ENCODE measurements at places on chromosomes 6 and 20.
A peak's percentile ranks its signal among the peaks of the same experiment; 100 is the strongest.

GRCh38 chr6:122322824-122323223 lies 76.6 kb upstream of the HSF2 start:
- DNase-seq, result no peak

DNA sequence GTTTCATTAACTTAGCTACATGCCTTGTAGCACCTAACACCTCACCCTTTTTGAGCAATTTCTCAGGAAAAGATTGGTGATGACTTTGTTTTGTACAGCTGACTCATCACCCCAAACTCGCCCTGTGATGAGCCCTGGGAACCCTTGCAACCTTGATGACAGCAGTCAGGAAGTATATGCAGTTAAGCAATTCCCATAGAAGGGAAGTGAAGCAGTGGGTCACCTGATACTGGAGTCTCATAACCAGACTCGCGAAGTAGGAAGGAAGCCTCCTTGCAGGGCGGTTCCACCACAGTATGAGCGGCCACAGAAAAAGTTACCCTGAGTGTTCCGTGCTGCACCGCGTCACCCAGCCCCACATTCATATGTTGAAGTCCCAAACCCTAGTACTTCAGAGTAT lies 82.0 kb upstream of the EDN1 start:
- DNase-seq, result no peak

- DNase-seq, result no peak
Measured at GRCh38 chr20:60484316-60484715, 526.1 kb downstream of the CDH26 start.

GRCh38 chr6:71478834-71479541 lies 190.4 kb downstream of the OGFRL1 start:
- DNase-seq, result no peak

- no peak for DNase-seq
Measured at GRCh38 chr6:138517635-138518034, 18.3 kb upstream of the NHSL1 start.

GRCh38 chr6:136250686-136251008 lies 536 bp upstream of the MTFR2 start:
- no peak for DNase-seq

DNA sequence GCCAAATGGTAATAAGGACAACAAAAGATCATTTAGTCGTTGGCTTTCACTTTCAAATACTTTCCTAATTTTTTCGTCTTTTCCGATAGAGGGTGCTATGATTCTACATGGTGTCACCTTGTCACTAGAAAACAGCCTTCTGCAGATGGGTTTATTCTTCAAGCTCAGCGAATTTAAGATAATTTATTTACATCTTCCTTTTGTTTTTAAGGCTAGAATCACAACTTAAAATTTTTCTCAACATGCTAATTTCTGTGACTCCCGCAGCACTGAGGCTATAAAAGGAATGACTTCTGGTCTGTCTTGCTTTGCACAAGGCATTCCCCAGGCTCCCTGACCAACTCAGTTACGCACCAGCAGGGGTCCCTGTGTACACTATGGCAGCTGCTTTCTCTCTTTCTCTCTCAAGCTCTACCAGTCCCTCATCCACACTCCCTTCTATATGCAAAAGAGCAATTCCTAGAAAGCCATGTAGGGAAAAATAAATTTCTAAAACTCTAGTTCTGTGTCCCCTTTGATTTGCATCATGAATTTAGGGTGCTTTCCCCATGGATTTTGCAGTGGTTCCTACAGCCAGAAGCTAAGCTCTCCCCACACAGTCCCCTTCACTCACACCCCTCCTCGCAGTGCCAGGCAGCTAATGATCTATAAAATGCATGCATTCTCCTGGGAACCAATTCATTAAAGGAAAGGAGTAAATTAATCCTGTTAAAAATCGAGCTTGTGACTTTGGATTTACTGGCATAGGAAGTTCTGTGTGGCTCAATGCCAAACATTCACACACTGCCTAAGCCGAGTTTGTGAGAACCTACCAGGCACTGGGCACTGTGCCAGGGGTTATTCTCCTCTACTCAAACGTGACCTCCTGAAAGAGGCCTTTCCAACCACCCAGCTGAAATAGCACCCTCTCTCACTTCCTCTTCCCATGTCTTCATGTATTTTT lies 74.5 kb downstream of the DCDC2 start:
- peak; percentile 35 for DNase-seq

DNA sequence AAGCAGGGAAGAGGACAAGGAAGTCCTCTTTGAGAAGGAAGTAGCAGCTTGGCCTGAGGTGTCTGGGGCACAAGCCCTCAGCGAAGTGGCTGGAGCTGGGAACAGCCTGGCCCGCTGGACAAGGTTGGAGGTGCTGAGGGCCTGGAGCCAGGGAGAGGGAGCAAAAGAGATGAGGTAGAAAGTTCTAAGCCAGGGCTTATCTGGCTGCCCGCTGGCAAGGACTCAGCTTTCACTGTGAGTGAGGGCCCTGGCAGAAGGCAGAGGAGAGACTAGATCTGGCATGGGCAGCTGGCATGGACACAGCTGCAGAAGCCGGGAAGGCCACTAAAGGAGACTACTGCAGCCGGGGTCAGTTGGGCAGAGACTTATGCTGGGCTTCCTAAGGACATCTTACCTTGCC lies 21.8 kb upstream of the PCMTD2 start:
- no peak for DNase-seq

GRCh38 chr6:170087941-170088581 lies 202.8 kb downstream of the DLL1 start:
- no peak for DNase-seq

DNA sequence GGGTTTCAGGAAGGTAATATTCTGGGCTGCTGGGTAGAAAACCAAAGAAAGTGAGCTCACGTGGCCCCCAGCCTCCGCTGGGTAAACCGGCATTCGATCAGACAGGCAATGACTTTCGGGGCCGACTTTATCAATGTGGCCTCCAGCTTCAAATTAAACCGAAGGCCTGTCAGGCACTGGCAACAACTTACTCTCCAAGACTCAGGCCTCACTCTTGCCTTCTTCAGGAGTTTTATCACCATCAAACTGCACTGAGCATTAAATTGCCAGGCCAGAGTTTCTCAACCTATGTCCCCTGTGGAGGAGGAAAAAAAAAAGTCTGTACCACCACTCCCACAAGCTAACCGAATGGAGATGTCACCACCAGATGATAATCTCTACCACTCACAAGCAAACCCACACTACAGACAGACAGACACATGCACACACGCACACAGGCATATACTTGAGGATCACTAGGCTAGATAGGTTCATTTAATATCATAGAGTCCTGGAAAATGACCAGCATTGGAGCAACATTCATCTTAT lies 1.1 kb upstream of the MBOAT1 start:
- no peak for DNase-seq

DNA sequence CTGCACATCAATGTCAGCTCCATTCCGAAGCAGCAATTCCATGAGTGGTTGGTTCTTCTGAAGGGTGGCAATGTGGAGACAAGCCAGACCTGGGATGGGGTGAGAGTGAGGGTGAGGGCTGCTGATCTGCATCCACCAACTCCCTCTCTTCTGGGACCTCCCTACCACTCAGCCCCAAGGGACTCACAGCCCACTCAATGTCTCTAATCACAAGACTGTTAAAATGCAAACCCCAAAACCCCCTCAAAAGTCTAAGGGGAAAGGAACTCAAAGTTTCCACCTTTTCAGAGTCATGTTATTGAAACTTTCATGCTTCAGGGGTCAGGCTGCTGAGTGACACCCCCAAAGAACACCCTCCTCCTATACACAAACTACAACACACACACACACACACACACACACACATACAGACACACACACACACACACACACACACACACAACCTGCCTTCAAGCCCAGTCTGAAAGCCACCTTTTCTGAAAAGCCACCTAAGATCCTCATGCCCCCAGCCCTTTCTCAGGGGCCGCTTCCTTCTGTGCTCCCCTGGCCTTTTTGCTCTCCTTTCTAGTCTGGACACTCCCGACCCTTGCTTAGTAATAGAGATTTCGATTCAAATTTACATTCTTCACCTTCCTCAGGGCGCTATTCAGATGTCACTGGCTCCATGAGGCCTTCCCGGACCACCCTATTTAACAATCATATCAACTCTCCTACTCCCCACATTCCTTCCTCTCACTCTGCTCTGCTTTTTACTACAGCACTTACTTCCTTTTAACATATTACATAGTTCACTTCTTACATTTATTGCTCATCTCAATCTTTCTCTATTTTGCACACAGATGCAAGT lies 3.3 kb upstream of the SLC35B2 start:
- no peak for DNase-seq

DNA sequence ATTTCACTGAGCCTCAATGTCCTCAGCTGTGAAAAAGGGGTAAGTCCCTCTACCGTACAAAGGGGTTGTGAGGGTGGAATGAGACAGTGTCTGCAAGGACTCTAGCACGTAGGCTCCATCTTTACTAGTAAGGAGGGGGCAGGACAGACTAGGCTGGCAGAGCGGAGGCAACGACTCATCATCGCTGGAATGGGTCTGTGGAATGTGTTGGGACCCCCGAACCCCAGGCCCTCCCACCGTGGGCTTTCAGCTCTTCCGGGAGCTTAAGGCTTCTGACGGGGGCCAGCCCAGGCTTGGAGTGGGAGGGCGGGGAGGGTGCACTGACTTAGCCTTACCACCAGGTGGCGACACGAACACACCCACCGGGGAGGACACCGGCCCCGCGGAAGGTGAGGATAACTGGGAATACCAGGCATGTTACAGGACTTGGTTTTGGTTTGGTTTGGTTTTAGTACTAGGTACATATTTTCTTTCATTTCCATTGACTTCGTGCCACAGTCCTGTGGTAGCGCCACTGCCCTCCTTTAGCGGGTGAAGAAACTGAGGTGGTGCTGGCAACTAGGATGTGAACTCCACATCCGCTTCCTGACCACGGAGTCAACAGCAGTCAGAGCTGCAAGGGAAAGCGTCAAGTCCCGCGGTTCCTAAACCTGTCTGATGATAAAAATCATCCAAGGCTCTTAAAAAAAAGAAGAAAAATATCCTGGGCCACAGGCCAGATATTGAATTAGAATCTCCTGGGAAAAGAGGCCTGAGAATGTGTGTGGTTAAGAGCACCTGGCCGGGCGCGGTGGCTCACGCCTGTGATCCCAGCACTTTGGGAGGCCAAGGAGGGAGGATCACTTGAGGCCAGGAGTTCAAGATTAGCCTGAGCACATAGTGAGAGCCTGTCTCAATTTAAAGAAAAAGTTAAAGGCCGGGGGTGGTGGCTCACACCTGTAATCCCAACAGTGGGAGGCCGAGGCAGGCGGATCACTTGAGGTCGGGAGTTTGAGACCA lies 10.3 kb upstream of the TULP1 start:
- DNase-seq, result peak; percentile 17

Measured in keratinocyte (primary cell).